ENCODE measurements at places on chromosomes 6 and 20.

DNA sequence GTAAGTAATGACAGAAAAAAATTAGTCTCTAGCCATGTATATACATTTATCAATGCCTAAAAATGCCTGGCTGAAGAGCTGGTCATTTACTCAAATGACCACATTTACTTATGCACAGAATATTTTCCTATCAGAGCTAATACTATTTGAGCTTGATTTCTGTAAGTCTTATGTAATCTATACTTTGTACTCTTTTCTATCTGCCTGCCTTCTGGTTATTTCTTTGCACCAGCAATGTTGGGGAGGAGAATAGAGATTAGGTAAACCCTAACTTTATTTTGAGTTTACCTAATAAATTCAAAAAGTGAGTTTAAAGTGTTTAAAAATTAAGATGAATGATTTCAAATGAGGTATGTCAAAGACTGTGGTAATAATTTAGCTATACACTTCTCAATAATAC lies 3.7 kb downstream of the CALHM5 start:
- no peak for DNase-seq

- DNase-seq, result no peak
Observed at GRCh38 chr6:149961728-149962425, 1.9 kb upstream of the ULBP1 start.

- no peak for DNase-seq
Observed at GRCh38 chr20:36658300-36658699, 12.3 kb upstream of the SLA2 start.

DNA sequence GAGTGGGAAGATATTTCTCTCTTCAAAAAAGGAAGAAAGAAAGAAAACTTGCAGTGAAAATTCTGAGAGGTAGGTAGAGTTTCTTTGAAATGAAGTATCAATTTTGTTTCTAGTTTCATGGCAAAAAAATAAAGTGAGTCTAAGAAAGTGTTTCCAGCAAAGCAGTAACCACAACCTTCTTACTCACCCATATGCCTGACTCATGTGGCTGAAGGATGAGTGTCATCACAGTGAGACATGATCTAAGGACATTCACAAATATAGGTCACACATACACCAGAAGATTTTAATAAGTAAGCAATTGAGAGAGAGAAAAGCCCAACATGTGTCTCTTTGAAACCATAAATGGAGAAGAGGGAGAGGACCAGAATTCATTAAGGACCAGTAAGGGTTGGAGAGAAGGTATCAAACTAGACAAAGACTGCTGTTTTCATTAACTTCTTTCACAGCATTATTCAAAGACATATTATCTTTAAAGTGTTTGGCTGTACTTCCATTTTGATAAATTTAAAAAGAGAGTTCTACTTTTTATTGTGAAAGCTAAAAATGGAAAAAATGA lies 169.5 kb downstream of the FRK start:
- DNase-seq, result no peak

DNA sequence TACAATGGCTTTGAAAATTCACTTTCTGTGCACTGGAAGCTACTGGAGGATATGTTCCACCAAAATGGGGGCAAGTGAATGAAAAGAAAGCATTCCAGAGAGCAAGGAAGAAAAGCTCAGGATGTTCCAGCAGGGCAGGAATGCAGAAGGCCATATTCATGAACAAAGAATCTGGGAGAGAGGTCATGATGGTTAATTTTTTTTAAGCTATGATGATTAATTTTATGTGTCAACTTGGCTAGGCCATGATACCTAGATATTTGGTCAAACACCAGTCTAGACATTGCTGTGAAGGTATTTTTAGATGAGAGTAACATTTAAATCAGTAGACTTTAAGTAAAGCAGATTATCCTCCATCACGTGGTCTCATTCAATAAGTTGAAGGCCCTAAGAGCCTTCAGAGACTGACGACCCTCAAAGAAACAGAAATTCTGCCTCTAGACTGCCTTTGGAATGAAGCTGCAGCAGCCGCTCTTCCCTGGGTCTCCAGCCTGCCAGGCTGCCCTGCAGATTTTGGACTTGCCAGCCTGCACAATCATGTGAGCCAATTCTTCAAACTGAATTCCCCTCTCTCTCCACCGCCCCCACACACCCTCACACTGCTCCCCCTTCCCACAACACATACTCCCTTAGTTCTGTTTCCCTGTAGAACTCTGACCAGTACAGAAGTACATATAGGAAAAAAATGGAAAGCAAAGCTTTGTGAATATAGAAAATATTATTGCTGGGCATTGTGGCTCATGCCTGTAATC lies 20.1 kb upstream of the GCM1 start:
- DNase-seq, result no peak

DNA sequence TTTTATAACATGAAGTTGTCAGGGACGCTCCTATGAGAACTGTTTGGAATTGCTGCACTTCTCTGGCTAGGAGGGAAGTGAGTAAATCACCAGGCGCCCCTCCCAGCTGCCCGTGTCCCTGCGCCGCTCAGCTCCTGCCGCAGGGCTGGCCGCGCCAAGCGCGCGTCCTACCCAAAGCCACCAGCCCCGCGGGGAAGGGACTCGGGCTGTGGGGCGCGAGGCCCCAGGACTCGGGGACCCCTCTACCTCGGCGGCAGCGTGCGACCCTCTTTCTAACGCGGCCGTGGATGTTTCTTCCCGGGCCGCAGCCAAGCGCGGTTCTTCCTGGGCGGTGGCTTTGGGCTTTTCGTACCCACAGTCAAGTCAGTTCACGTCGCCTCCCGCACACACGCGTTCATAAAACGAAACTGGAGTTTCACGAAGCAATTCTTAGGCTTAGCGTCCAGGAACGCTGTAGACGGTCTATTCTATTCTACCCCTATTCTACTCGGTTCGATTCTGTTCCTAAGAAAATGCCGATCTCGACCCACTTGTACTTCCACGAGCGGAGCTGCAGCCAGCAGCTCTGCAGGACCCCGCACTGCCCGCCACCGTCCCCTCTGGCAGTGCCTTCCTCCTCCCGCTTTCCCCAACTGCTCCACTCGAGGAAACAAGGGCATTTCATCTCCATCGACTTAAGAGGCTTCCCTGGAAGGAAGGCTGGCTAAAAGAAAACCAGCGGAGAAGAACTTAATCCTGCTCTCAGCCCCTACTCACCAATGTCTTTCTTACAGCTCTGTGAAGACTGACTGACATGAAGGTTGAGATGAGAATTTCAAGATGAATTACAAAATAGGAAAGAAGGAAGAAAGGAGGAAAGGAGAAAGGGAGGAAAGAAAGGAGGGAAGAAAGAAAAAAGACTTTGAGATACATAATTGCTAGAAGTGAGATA lies 15.4 kb downstream of the FOXC1 start:
- no peak for DNase-seq

DNA sequence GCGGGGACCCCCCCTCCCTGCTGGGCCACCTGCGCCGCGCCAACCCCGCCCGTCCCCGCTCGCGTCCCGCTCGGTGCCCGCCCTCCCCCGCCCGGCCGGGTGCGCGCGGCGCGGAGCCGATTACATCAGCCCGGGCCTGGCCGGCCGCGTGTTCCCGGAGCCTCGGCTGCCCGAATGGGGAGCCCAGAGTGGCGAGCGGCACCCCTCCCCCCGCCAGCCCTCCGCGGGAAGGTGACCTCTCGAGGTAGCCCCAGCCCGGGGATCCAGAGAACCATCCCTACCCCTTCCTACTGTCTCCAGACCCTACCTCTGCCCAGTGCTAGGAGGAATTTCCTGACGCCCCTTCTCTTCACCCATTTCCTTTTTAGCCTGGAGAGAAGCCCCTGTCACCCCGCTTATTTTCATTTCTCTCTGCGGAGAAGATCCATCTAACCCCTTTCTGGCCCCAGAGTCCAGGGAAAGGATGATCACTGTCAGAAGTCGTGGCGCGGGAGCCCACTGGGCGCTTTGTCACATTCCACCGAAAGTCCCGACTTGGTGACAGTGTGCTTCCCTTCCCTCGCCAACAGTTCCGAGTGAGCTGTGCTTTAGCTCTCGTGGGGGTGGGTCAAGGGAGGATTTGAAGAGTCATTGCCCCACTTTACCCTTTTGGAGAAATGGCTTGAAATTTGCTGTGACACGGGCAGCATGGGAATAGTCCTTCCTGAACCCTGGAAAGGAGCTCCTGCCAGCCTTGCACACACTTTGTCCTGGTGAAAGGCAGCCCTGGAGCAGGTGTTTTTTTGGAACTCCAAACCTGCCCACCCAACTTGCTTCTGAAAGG lies 2.1 kb downstream of the VEGFA start:
- DNase-seq, result peak; percentile 19

DNA sequence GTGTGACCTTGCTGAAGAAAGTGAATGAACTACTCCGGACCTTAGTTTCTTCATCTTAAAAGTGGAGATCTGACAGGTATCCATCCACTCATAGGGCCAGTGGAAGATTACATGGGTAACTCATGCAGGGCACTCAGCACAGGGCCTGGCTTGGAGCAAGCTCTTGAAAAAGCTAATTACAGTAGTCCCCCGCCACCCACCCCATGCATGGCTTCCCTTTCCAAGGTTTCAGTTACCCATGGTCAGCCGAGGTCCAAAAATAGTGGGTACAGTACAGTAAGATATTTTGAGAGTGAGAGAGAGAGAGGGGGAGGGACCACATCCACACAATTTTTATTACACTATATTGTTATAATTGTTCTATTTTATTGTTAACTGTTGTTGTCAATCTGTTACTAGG lies 7.1 kb upstream of the PMEPA1 start:
- DNase-seq, result no peak

GRCh38 chr20:58709013-58709702 lies 16.6 kb downstream of the NPEPL1 start:
- DNase-seq, result no peak

GRCh38 chr6:142301651-142302391 lies at the start of gene ADGRG6:
ADGRG6 (plus strand) TSS chr6:142302007; CDS start chr6:142302330, 323 bp downstream.
- no peak for DNase-seq
